ENCODE measurements at places on chromosomes 11 and 22.

GRCh38 chr22:25869771-25870170 lies 127.8 kb downstream of the MYO18B start:
- DNase-seq, result no peak

DNA sequence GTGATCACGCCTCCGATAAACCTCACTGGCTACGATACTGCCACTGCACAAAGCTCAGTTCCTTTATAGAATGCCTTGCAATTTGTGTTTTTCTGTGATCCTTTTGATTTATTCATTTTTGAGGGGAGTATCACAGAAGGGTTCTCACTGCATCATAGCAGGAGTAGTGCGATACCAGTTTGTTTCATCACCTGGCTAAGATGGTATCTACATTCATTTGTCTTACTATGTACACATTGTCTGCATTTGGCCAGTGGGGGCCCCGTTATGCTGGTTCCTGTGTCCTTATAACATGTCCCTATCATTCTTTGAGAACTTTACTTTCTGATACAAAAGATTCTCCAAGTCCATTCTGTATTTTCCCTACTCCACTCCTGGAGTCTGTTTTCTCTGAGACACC lies 44.6 kb downstream of the APLP2 start:
- no peak for DNase-seq

GRCh38 chr11:45021692-45022141 lies 71.0 kb upstream of the TP53I11 start:
- no peak for DNase-seq

- no peak for DNase-seq
Observed at GRCh38 chr11:10514709-10515108, 26.3 kb downstream of the RNF141 start.

DNA sequence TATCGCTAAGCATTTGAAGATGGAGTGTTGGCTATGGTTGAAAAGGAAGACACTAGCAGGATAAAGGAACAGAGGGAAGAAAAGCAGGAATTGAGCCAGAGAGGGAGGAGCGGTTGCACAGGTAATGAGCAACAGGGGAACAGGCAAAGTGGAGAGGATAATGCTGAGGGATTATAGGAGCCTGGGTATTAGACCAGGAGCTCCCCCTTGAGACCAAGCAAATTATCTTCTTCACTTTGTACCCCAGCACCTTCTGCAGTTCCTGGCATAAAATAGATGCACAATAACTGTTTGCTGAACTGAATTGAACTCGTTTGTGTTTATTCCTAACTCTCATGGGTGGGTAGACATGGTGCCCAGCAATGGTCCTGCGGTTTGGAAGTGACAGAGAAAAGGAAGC lies 54.6 kb upstream of the OR5P2 start:
- DNase-seq, result no peak

GRCh38 chr22:36009085-36009484 lies 19.5 kb downstream of the RBFOX2 start:
- no peak for DNase-seq

- DNase-seq, result no peak
Observed at GRCh38 chr11:119704849-119705248, 24.2 kb downstream of the NECTIN1 start.

- DNase-seq, result no peak
Observed at GRCh38 chr22:40973144-40973543, 22.0 kb downstream of the RBX1 start.

GRCh38 chr11:95790933-95791708 lies 823 bp downstream of the CEP57 start:
- DNase-seq, result peak; percentile 15

GRCh38 chr11:61293867-61294716 lies 1.0 kb downstream of the VWCE start:
- no peak for DNase-seq

DNA sequence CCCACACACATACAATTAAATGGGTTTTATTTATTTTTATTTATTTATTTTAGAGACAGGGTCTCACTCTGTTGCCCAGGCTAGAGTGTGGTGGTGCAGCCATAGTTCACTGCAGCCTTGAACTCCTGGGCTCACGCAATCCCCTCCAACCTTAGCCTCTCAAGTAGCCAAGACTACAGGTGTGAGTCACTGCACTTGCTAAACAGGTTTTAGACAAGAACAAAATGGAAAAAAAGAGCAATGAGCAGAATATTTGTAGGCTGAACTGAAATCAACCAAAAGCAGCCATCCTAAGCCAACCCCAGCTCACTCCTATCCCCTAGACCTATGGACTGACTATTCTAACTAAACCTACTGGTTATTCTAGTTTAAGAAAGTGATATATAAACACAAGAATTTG lies 37.8 kb downstream of the MRE11 start:
- no peak for DNase-seq

GRCh38 chr11:18650859-18651557 lies 16.9 kb upstream of the SPTY2D1 start:
- no peak for DNase-seq

DNA sequence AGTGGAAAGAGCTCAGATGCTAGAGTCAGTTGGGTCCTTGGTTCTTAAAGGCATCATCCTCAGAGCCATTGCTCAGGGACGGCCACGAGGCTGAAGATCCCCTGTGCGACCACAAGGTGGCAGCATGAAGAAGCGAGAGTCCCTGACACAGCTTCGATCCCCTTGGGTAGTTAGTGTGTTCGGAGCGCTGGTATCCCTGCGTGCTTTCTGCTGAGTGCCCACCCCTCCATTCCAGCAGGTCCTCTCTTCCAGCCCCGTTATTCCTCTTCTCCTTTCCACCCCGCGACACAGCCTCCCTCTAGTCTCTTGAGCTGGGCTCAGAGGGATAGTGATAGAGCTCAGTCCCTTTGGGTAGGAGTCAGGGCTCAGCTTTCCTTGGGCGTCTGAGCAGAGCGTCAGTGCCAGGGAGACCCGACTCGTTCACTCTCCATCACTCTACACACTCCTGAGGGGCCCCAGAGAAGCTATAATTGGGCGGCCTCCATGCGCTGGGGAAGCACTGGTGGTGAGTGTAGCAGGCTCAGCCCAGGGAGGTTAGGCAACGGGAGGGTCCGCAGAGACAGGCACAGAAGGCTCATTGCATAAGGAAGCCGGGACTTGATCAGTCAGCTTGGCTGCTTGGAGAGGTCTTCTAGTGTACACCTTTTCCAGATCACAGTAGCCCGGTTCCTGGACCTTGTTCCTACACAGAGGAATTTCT lies at the start of gene OR51D1:
Gene OR51D1 (plus strand): TSS at position 516 of the 700 bp plus-strand sequence. CDS start 2,314 bp downstream, outside the sequence.
- DNase-seq, result peak; percentile 82

DNA sequence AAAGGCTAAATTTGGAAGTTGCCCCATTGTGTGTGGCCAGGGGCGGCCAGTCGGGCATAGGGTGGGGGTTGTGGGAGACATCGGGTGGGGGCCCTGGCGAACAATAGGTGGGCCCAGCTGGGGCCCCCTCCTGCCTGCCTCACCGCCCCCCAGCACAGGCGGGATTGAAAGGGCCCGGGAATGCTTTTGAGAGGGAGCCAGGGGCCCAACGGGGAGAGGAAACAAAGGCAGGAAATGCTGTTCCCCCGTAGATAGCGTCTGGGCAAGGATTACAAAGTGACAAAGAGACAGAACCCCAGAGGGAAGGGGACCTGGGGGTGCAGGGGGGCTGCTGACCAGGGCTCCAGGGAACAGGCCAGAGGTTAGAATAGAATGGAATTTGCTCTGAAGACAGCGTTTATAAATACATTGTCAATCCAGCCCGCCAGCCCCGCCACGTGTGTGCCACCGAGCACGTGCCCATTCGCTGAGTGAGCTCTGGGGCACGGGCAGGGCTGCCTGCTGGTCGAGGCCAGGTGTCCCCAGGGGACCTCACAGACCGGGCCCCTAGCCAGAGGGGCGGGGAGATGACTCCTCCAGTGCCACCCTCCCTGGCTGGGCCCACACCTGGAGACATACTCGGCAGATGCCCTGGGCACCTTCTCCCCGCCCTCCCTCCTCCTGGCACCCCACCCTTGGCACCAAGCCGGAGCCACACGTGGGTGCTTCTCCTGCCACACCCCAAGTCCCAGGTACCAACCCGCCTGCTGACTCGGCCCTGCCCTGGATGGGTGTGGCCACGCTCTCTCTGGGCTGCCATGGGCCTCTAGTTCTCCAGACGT lies 9.7 kb downstream of the PDGFB start:
- no peak for DNase-seq

GRCh38 chr11:35491231-35491871 lies 34.1 kb downstream of the PAMR1 start:
- DNase-seq, result no peak

GRCh38 chr11:19763330-19763729 lies 50.7 kb downstream of the NAV2 start:
- no peak for DNase-seq

DNA sequence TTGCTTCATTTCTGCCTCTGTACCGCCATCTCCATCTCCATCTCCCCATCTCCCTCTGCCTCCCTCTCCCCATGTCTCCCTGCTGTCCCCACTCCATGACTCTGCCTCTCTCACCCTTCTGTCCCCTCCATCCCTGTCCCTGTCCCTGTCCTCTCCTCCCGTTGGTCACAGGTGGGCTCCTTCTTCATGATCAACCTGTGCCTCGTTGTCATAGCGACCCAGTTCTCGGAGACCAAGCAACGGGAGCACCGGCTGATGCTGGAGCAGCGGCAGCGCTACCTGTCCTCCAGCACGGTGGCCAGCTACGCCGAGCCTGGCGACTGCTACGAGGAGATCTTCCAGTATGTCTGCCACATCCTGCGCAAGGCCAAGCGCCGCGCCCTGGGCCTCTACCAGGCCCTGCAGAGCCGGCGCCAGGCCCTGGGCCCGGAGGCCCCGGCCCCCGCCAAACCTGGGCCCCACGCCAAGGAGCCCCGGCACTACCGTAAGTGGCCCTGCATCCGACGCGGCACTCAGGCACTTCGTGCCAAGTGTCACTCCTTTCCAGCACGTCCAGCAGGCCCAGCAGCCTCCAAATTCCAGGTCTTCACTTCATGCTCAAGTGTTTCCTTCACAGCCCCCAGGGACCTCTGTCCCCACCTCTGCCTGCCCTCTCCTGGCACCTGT lies 76.0 kb downstream of the CACNA1I start:
- DNase-seq, result no peak

DNA sequence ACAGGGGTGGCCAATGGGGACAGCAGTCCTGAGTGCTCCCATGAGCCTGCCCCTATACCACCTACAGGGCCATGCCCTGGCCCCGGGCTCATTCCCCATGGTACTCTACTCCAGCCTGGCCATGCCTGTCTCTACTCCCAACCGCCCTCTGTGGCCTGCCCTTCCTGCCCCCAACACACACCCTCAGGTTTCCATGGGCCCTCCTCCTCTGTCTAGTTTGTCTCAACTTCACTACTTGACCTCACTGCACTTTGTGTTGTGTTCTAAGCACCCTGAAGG lies 26.3 kb upstream of the RASL10A start:
- no peak for DNase-seq

DNA sequence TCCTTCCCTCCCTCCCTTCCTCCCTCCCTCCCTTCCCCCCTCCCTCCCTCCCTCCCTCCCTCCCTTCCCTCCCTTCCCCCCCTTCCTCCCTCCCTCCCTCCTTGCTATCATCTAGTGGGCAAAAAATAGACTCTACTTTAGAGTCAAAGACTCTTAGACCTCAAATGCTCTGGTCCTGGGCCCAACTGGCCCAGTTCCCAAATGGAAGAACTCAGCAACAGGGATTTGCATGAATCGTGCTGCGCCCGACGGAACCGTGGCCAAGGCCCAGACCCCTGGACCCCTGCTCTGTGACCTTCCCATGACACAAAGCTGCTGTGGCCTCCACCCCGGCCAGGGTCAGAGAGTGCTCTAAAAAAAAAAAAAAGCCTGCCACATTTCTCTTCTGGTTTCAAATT lies 97.4 kb downstream of the WNT7B start:
- no peak for DNase-seq
